Hematopoietic multipotent progenitor cell treated with erythropoietin and hydrocortisone succinate and interleukin-3 and kit ligand, for 17 days (in vitro differentiated cells): ENCODE measurements at places on chromosomes 11 and 22.

- peak; percentile 9 for DNase-seq
Observed at GRCh38 chr11:68812526-68812925, 29.2 kb downstream of the CPT1A start.

DNA sequence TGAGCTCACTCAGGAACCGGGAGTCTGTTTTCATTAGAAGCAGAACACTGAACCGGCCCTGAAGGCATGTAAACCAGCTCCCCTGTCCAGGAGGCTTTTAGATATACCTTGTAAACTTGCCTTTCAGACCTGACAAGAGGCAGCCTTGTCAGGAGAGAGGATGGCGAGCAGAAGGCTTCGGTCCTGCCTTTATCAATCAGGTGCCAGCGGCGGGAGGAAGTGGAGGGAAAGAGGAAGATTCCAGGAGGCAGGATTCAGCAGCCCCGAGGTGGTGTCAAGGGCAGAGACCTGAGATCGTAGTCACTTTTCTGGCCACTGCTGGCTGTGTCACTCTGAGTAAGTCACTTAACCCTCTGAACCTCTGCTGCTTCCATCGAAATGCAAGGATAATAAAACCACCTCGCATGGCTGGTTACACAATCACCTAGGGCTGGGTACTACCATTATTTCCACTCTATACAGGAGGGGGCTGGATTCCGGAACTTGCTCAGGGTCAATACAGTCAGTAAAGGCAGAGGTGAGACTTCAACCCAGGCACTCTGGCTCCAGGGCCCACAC, 181.0 kb downstream of the CHST1 start:
- DNase-seq = no peak

GRCh38 chr11:7512525-7513233, 1.1 kb upstream of the PPFIBP2 start:
- no peak for DNase-seq

- no peak for DNase-seq
Observed at GRCh38 chr11:125281831-125282595, 117.5 kb downstream of the PKNOX2 start.

DNA sequence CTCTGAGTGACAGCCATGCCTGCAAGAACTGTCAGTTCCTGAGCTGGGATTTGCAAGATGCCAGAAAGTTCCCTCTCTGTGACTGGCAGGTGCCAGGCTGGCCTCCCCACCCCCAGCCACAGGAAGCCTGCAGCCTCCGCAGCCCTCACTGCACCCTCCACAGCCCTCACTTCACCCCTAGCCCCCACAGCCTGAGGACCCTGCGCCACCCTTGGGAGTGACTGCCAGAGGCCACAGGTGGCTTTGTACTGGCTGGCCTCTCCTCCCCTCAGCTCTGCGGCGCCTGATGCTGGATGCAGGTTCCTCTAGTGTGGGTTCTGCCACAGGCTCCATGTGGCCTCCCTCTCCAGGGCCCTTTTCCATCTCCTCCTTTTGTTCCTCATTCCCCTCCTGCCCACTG, 28.7 kb downstream of the MPPED1 start:
- DNase-seq = no peak

- no peak for DNase-seq
Observed at GRCh38 chr11:79346021-79346420, 94.8 kb downstream of the TENM4 start.

DNA sequence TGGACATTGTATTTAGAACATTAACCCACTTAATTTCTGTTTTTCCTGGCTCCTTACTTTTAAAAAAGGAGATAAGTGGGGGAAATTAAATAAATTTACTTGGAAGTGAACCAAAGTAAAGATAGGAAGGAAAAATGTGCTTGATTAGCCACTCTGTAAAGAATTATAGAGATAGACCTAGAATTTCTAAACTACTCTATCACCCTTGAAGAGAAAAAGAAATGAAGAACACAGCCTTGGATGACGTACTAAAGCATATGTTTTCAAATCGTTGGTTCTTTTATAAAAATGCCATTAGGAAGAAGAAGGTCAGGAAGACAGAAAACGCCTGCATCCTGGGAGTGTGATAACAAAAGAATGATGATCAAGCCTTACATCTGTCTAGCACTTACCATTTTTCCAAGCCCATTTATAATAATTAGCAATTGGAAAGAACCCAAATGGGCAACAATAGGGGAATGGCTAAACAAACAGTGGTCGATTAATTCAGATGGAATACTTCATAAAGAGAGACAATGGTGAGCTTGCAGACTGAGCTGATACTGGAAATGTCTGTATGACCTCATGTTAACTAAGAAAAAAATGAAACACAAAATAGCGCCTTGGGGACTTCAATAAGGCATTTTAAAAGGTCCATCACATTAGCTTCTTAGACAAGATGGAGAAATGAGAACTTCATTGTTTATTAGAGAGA, 81.0 kb upstream of the LRRC55 start:
- DNase-seq = no peak

GRCh38 chr11:128171506-128171905, 415.9 kb downstream of the ETS1 start:
- DNase-seq = no peak

DNA sequence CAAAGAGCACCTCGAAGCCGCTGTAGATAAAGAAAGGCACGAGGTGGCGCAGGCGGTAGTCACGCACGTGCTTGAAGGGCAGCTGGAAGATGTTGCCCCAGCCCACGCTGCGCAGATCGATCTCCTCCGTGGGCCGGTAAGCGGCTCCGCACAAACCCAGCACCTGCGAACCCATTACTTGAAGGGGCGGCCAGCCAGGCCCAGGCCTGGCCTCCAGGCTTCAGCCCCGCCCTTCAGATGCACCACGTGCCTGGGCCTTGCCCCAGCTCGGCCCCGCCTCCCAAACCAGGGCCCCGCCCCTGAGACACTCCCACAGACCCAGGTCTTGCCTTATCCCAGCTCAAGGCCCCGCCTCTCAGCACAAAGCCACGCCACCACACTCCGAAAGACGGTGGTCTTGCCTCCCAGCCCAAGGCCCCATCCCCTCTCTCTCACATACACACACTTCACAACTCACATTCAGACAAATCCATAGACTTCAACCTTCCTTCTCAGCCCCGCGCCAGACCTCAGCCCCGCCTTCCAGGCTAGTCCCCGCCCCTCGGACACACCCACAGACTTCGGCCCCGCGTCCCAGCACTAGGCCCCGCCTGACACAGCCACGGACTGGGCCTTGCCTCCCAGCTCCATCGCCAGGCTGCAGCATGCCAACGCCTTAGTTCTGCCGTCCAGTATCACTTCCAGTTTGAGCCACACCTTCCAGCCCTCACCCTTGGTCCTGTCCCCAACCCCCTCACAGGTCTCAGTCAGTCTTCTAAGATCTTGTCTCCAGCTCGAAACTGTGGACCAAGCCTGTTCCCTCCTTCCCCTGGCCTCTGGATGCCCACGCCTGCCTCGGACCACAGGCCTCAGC, 7.0 kb downstream of the UNC93B1 start:
- DNase-seq = peak; percentile 91

DNA sequence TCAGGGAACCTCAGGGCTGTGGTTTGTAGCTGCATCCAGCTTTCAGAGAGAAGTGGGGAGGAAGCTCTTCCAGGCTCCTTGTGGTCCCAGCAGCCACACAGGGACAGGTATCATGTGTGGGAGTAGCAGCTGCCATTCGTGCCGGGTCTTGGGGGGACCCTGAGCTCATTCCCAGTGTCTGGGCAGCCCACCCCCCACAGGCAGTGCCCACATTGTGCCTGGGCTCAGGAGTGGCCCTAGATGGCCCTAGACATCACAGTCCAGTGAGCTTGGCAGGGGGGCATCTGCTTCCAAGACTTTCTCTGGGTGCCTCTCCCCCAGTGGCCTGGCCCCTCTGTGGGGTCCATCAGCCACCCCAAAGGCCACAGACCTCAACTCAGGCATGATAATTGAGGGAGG, 619.7 kb downstream of the BRD1 start:
- DNase-seq = no peak

DNA sequence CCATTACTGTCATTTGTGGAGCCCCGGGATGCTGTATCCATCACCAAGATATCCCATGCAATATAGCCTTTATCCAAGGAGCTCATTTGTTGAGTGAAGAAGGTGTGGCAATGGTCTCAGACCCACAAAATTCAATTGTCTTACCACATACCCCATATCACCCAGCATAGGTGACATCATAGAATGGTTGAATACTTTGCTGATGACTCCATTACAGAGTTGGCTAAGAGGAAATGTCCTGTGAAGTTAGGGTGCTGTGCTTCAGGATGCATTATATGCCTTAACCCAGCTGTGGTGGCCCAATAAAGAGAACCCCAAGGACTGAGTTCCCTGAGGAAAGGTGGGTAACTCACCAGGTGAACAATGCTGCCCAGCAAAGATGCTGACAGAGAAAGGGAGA, 113.7 kb downstream of the EFCAB6 start:
- no peak for DNase-seq

DNA sequence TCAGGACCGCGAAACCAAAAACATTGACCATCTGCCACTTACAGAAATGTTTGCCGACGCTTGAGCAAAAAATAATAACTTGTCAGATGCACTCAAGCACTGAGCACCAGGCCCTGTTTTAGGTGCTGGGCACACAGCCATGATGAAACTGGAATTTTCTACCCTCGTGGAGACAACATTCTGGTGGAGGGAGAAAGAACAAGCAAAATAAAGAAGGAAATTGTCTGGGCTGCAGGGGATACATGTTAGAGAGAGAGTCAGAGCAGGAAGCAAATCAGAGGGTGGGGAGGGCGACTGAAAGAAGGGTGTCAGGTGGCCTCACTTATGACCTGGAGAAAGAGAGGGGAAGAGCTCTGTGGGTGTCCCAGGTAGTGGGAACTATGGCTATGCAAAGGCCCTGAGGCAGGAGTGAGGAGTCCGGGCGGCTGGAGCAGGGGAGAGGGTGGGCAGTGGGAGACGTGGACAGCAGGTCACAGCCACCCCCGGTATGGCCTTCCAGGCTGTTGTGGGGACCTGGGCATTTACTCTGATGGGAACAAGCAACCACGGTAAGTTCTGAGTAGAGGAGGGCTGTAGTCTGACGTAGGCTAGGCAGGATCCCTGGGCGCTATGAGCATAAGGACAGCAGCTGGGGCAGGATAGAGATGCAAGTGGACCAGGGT, 78.8 kb downstream of the MYEOV start:
- DNase-seq = no peak

DNA sequence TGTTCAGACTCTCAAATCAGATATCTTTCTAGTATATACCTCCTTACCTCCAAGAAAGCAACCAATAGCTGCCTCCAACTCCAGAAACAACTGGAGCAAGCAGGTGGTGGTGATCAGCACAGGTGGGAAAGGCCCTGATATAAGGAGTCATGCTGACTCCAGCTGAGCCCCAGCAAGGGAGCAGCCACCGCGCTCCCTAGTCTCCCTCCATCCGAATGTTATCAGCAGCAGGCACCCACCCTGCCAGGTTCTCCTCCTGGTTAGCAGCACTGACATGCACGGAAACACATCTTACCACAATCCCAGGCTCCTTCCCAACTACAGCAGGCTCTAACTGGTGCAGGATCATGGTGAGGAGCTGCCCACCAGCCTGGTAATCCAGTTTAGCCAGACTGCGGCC, 18.5 kb upstream of the STK33 start:
- DNase-seq = no peak

- no peak for DNase-seq
Observed at GRCh38 chr22:46354993-46355305, 19.4 kb downstream of the TRMU start.

DNA sequence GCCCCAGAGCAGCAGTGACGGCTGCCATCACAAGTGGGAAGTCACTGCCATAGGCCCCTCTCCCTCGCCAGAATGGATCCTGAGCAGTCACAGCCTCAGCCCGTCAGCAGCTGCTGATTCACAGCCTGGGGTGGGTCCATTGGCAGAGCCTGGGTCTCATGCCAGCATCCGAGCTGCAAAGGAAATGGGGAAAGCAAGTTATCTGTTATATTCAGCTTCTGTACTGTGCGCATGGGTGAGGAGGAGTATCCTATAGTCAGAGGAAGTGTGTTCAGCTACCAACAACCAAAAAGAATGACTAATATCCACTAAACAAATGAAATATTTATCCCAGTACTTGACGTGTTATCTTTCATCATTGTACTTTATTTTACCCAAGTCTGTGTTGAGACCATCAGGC, 119.7 kb downstream of the RCN1 start:
- DNase-seq = no peak

GRCh38 chr11:86106916-86107315, 38.0 kb upstream of the PICALM start:
- no peak for DNase-seq

DNA sequence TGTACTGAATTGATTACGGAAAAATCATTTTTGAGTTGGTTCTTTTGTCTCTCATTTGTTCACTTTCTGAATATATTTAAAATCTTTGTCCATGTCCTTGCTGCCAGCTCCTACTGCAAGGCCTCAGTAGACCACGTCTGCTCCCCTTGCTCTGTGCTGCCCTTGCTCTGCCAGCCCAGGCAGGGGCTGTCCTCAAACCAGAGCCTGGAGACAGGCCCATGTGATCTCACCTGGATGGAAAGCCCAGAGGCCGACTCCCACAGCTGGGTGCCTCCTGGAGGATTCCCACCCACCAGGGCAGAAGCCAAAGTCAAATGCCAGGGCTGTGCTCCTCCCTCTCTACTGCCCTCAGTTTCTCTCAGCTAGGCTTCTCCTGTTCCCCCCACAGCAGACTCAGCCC, 141.8 kb downstream of the NTM start:
- DNase-seq = no peak

DNA sequence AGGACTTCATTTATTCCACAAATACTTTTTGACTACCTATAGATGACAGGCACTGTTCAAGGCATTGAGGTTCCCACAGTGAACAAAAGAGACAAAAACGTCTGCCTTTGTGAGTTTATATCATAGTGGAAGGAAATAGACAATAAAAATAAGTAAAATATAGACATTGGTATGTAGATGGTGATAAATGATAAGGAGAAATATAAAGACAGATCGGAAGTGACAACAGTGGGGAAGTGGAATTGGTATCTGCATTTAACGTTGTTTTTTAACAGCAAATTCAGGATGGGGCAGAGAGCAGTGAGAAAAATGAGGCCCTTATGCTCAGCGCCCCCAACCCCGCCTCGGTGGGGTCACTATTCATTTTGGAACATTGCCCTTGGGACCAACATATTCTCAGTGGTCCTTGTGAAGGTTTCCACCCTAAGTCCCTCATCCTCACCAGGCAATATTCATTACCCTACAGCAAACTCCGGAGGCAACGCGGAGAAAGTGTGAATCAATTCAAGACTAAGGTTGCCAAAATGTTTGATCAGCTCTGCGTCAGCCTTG, 627 bp upstream of the PEX26 start:
- DNase-seq = no peak

DNA sequence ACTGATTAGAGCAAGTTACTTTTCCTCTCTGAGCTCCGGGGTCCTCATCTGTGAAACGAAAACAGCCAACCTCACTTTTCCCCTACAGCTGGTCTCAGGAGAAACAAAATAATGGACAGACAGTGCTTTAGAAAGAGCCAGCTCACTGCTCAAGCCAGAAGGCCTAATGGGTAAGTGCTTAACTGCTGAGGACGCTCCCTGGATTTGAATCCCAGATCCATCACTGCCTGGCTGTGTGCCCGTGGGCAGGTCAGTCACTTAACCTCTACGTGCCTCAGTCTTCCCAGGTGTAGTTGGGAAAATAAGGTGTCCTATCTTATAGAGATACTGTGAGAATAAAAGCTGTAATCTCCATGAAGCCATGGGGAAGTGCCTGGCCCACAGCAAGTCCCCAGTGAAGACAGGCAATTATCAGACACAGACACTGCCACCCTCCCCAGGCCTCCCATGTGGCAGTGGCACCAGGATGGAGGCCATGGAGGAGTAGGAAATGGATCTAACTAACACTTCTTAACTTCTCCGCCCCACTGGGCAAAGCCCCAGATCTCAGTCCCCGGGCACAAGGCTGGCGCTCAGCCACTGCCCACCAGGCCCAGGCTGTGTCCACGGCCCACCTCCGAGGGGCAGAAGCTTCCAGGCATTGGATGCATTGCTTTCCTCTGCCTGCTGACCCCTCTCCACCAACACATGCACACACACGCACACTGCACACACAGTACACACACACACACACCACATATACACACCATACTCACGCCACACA, 9.2 kb downstream of the TP53I11 start:
- no peak for DNase-seq
